ENCODE measurements at places on chromosomes 3 and 15.

DNA sequence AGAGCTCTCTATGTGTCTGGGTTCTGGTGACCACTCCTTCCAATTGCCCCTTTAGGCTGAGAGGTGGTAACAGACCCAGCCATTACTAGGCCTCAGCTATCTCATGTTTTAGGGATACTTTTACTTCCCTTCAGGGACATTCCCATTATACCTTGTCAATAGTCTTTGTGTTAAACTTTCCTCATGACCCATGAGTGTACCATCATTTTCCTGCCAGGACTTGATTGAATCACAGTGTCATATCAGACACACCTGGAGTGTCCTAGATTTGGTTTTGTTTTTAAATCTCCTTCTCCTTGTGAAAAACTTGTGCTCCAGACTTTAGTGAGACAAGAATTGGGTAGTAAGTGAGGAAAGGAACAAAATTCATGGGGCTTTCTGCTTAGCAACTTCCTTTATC lies 136.6 kb downstream of the KCNAB1 start:
- DNase-seq: no peak

DNA sequence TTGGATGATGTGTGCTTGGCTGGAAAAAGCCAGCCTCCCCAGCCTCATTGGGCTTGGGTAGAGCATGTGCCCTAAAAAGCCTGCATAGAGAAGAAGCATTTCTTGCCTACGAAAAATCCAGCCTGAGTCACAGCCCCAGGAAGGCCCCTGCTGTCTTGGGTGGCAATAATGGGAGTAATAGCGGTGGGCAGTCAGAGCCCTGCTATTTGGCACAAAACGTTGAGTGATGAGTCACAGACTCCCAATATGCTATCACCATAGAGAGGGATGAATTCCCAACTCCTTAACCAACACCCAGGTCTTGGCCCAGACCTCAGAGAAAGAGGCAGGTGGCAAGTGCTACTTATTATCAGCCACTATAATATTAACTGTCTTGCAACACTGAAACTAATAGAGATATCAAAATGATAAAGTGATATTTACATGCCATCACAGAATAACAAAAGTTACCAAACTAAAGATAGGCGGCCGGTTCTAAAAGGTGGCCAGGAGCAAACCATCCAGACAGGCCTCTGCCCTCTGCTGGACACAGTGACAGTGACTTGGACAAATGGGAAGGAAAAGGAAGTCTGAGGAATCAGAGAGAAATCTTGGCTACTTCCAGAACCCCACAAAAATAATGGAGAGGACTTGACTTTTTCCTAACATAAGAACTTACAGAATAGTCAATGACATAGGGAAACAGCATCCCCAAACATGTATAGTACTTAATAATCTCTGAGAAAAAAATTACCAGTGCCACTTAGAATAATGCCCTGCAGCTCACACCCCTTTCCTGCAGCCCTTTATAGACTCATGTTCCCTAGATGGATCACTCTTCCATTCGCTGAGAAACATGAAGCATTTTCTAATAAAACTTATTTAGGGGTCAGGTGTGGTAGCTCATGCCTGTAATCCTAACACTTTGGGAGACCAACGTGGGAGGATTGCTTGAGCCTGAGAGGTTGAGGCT lies 51.9 kb upstream of the MUC13 start:
- no peak for DNase-seq

DNA sequence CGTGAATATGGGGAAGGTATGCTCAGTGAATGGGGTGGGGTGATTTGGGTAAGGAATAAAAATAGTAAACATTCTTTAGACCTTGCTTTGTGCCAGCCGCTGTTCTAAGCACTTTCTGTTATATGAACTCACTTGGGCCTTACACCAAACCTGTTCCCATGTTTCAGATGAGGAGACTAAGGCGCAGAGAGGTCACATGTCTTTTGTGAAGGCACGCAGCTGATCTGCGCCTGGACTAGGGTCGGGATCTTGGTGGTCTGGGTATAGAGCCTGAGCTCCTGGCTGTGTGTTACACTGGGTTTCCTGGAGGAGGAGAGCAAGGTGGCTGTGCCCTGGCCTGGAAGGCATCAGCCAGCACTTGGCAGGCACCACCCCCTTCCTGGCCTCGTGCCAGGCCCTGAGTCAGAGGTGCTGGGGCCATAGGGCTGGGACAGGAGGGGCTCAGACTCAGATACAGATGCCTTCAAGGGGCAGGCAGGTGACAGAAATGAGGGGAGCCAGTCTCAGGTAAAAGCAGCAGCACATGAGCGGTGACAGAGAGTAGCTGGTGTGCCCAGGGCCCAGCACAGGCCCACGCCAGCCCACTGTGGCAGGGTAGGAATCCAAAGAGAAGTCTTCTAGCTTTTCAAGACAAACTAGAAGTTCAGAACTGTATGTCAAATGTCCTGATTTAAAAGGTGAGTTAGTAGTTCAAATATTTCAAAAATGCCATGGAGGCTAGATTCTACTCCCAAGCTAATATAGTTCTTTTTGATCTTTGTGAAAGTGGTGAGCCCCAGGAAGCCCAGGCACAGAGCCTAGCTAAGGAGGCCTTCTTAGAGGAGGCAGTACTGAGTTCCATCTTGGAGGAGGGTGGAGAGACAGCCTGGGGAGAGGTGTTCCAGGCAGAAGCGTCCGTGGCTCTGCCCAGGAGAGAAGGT lies 83.1 kb downstream of the DNAJB8 start:
- no peak for DNase-seq

GRCh38 chr3:186569779-186570095 lies 783 bp upstream of the DNAJB11 start:
- no peak for DNase-seq

DNA sequence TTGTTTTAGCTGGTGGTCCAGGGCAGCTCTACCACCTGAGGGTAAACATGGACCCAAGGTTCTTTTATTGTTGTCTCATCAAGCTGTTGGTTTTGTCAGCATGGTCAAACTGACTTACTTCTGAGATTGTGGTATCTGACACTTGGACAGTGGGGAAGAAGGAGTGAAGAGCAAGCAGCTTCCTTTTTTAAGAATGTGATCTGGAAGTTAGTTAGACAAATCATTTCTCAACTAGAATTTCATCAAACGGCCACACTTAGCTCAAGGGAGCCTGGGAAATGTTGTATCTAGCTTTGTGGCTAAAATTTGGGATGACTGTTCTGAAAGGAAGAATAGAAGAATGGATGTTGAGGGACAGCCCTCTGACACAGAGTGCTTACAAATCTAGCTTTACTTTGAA lies 215.2 kb downstream of the ZNF621 start:
- no peak for DNase-seq

GRCh38 chr3:74332165-74332564 lies 282.3 kb downstream of the CNTN3 start:
- DNase-seq: no peak

- DNase-seq: no peak
Measured at GRCh38 chr15:83784975-83785374, 131.1 kb downstream of the ADAMTSL3 start.

DNA sequence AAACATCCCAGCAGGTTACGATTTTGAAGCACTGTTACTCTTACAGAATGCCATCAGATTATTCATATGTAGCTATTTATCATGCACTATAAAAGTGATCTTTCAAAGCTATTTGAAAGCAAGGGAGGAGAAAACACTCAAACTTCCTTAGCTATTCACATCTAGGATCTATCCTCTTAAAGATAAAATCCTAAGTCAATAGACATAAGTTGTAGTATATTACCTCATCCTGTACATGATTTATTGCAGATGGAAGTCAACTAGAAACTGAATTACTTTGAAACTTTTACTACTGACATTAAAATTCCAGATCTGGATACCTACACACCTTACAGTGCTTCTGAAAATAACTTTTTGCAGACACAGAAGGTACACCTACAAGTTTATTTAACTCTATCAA lies 197.2 kb downstream of the MEIS2 start:
- DNase-seq: no peak

GRCh38 chr15:68621535-68621934 lies 42.7 kb downstream of the CORO2B start:
- DNase-seq: no peak

GRCh38 chr15:66877477-66878271 lies 175.6 kb downstream of the SMAD6 start:
- DNase-seq: no peak

GRCh38 chr3:87363721-87364120 lies 87.3 kb upstream of the POU1F1 start:
- no peak for DNase-seq

DNA sequence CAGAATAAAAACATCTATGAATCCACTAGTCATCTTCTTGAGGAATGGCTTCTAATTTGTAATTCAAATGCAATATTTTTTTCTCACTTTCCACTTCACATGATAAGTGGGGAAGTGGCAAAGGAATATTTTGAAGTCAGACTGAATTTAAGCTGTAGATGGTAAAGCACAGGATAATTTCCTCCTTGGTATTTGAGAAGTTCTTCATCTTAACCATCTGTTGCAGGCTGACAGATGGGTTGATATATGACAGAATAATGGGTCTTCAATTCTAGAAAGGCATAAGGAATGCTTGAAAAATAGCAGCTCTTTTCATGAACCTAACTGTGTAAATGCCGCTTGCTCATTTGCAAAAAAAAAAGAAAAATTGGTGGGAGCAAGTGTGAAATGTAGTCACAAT lies 66.5 kb upstream of the SNTN start:
- no peak for DNase-seq

DNA sequence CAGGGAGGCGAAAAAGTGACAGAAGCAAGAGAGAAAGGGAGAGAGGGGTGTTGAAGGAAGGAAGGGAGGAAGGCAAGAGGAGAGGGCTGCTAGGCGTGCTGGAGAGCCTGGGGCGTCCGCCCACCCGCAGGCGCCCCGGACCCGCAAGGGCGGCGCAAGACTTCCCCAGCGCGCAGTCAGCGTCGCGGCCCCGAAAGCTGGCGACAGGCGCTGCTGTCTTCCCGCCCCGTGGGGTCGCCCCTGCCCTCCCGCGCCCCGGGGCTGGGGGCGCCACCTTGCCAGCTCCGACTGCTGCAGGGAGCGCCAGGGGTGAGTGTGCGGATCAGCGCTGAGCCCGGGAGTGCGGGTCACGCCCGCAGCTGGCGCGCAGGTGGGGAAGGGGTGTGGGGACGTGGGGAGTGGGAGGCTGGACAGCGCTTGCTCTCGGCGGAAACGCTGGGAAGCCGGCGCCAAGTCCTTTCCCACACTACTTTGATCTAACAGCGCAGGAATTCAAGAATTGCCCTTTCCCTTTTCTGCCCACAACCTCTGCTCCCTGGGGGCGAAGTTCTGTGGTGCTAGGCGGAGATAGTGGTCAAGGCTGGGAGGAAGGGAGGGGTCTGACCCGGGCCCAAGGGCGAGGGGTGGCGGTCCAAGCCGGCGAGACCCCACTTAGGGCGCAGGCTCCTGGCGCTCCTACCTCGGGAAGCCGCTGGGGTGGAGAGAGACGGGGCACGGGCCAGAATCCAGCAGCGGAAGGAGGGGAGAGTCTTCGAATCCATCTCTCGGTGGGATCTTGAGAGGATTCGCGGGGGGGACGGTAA lies 266.1 kb downstream of the CGGBP1 start:
- no peak for DNase-seq

GRCh38 chr3:119238363-119238762 lies 2.3 kb downstream of the B4GALT4 start:
- DNase-seq: no peak

GRCh38 chr3:115670911-115671310 lies 47.6 kb downstream of the GAP43 start:
- no peak for DNase-seq

- DNase-seq: no peak
Measured at GRCh38 chr3:50518436-50518835, 15.0 kb upstream of the CACNA2D2 start.

- DNase-seq: no peak
Measured at GRCh38 chr3:13544951-13545651, 3.8 kb upstream of the FBLN2 start.

- no peak for DNase-seq
Measured at GRCh38 chr3:179299999-179300613, 22.7 kb upstream of the ZNF639 start.

DNA sequence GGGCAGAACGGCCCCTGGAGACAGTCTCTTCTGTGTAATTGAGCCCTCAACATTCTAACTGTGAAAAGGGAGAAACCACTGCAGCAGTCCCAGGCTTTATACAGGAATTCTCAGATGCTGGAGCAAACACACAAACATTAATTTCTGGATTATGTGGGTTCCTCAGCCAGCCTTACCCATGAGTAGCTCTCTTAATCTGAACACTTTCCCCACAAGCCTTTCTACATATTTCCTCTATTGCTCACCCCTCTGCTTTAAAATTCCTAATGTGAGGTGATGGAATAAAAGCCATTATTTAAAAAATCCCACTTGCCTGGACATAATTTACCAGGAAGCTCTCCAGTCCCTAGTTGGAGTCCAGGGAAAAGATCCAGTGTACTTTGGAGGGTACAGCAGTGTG lies 139.0 kb downstream of the CTNNB1 start:
- DNase-seq: no peak

DNA sequence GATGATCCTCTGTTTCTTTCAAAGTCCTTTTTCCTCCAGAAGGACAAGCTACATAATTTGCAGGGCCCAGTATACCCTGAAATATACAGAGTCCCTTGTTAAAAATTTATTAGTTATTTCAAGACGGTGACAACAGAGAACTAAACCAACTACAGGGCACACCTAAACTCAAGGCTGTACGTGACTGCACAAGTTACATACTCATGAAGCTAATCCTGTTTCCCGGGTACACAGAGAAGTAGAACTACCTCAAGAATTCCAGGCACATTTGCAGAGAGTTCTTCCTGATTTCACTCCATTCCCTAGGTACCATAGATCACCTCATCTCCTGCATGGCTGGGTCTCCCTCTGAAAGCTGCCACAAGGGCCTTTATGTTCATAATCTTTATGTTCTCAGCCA lies 279.4 kb upstream of the ARL6 start:
- DNase-seq: no peak

GRCh38 chr15:39381517-39381916 lies 199.4 kb upstream of the THBS1 start:
- DNase-seq: no peak

- DNase-seq: no peak
Measured at GRCh38 chr15:99100245-99101173, 4.4 kb upstream of the SYNM start.
